ENCODE measurements at places on chromosomes 6 and 20. TPM values are rescaled to one million over a fixed set of nuclear protein-coding genes. Genes with fewer than 3 reads are reported as not detected.

The MAS1 gene
- total RNA-seq, result not detected

The TOX2 gene
- 4.0 TPM for total RNA-seq

The MTHFD1L gene
- 125 TPM for total RNA-seq

The WFDC6 gene
- not detected for total RNA-seq

The SLC22A3 gene
- not detected for total RNA-seq

The MRPS18B gene
- 77.7 TPM for total RNA-seq

The VGLL2 gene
- not detected for total RNA-seq
